ENCODE measurements at places on chromosomes 16 and 17.

- DNase-seq, result no peak
Measured at GRCh38 chr16:16121185-16121727, 102.0 kb downstream of the ABCC6 start.

DNA sequence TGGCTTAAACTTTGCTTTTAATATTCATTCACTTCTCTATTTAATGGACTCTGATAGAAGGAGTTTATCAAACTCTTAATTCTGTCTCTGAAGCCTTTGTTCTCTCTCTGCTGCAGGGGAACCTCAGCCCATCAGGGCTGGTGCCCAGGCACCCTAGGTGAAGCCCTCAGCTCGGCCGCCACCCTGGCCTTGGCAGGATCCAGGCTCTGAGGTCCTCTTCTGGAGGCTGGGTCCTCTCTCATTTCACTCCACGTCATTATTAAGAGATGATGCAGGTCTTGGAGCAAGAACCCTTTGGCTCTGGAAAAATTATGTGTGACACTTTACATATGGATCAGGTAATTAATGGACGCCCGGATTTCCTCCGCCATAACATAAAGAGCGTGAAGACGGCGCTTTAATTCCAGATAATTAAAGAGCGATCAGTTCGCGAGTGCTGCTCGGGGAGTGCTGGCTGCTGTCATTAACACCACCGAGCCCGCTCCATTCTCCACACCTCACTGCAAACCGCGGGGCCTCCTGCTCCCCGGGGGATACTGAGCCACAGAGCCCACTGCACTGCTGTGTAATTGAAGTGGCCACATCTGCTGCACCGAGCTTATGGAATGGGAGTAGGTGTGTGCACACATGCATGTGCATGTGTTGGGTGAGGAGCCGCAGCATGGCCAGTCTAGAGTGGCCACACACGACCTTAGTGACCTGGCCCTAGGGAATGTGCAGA lies 259.4 kb upstream of the TNRC6C start:
- DNase-seq, result no peak

GRCh38 chr17:28385406-28385805 lies 13.9 kb downstream of the SARM1 start:
- no peak for DNase-seq

- DNase-seq, result no peak
Measured at GRCh38 chr16:81502396-81503070, 57.9 kb downstream of the CMIP start.

DNA sequence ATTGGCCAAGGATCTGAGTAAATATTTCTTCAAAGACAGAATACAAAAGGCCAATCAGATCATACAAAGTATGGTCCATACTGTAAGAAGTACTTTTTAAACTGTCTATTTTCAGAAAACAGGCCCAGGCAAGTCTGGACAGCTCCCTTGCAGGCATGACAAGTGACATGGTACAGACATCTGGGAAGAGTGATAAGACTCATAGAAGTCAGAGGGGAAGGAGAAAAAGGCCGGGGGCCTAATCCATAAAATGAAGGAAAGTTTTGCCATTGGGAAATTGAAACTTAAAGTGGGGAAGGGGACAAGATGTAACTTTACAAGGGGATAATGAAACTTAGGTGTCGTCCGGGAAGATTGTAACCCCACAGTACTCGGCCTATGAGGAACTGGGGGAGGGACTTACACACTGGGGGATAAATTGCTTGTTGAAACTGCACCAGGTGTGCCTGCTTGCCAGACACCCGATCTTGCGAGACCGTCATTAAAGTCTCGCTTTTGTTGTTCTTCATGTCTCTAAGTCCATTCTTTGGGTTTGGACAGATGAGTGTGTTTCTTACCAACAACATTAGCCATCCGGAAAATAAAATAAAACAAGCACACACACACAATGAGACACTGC lies 684.0 kb downstream of the CDH11 start:
- no peak for DNase-seq

DNA sequence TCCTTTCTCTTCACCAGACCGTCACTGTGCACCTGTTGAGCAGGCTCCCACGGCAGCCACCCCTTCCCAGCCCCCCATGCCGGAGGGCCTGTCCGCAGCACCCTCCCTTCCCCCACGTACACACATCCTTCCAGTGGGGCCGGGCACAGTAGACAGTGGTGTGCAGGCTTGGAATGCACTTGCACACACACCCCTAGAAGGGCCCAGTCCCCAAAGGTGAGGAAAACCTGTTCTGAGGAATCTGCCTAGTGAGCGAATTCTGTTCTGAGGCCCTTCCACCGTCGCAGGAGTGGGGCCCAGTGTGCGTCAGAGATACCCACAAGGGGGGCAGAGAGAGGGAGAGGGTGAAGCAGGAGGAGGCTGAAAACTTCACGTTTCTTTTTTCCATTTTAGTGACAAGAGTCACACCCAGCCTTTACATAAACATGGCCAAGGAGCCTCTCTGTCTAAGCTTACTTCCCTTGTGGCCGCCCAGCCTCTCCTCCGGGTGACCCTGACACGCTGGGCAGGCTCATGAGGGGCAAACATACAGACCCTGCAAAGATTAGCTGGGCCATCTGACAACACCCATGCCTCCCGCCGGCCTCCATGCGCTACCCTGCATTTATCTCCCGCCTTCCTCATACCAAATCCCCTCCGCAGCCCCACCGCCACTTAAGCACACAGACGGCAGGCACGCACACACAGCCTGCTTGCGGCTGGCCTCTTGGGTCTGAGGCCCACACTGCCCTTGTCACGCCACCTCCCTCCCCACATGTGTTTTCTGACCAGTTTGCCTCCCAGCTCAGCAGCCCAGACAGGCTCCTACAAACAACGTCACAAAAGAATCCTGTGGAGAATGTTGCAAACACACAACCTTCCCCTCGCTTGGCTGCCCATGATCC lies 1.8 kb downstream of the ZBTB4 start:
- no peak for DNase-seq

DNA sequence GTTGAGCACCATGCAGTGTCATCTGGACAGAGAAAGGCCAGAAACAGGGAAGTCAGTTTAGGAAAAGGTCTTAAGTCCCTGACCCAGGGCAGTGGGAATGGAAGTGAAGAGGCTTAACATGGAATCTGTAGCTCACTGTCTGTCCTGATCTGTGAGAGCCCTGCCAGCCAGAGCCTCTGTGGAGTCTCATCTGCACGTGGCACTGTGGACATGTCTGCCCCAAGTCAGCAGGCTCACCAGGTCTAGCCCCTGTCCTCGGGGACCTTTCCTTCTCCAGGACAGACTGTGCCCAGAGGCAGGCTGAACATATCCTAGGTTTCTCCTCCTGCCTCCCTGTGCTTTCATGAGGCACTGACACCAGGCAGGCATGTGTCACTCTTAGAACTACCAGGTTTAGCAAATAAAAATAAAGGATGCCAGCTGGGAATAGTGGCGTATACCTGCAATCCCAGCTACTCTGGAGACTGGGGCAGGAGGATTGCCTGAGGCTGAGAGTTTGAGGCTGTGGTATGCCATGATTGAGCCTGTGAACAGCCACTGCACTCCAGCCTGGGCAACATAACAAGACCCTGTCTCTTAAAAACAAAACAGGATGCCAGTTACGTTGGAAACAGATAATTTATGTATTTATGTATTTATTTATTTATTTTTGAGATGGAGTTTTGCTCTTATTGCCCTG lies 22.4 kb downstream of the UNK start:
- peak; percentile 30 for DNase-seq

- no peak for DNase-seq
Measured at GRCh38 chr16:62692685-62693084, 656.4 kb upstream of the CDH8 start.

DNA sequence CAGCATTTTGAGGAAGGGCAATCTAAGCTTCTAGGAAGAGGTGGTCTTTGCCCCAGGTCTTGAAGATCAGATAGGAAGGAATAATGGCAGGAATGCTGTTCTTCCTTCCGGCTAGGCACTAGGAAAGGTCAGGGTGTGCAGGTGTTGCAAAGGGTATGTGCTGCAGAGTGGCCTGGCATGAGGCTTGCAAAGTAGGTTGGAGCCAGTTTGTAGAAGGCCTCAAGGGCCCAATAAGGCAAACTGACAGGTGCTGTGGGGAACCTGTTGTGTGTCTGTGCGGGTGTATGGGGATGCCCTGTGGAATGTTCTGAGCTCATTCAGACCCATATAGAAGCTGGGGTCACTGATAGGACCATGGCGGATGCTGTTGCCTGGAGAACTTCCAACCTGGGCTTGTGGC lies 12.7 kb downstream of the MSI2 start:
- DNase-seq, result no peak

DNA sequence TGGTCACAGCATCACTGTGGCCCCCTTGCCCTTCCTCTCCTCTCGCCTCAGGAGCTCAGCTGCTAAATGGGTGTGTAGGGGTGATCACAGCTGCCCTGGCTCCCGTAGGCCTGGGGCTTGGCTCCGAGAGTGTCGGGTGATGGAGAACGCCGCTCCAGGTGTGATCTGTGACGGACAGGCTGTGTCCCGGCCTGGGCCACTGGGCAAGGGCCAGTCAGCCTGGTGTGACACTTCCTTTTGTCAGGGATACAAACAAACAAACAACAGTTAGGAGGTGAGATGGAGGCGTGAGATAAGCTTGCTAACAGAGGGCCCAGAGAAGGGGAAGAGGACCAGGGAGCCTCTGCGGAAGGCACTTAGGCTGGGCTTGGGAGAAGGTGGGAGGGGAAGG lies 2.0 kb downstream of the ADGRG1 start:
- DNase-seq, result no peak

DNA sequence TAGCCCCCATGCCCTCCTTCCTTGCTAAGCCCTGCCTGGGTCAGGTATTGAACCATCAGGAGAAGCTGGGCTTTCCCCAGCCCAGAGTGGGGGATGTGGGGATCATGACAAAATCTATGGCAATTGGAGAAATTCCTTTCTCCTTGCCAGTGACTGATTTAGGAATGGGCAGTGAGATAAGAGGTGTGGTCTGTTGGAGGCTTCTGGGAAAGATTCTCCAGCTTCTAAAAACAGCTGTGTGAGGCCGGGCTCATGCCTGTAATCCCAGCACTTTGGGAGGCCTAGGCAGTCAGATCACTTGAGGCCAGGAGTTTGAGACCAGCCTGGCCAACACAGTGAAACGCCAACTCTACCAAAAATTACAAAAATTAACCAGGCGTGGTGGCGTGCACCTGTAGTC lies 69.1 kb downstream of the SRCIN1 start:
- no peak for DNase-seq

DNA sequence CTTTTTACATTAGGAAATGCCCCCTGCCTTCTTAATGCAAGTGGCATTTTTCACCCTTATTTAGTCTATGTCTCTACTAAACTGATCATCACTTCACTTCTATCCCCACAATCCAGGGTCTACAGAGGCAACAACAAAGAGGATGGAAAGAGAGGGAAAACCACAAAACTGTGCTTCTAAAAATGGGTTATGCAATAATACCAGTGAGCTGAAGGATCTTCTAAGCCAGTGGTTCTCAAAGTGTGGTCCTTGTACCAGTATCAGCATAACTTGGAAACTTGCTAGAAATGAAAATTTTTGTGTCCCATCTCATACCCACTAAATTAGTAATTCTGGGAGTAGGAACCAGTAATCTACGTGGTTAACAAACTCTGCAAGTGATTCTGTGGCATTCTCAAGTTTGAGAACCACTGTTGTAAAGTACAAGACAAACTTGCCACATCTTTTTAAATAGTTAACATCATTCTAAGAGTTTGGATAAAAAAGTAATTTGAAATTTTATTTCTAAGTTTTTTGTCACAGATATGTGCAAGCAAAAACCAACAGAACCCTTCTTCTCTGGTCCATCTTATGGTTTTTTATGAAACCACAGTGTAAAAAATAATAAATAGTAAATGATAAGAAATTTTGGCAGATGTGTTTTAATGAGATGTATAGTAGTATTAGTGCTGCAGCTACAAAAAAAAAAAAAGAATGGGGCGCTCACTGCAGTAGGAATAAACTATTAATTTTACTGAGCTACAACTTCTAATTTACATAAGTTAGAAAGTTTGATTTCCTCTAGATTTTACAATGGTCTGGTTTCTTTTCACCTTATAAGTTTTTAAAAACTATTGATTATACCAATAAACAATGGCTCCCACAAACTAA lies 16.2 kb downstream of the CDC27 start:
- DNase-seq, result no peak

DNA sequence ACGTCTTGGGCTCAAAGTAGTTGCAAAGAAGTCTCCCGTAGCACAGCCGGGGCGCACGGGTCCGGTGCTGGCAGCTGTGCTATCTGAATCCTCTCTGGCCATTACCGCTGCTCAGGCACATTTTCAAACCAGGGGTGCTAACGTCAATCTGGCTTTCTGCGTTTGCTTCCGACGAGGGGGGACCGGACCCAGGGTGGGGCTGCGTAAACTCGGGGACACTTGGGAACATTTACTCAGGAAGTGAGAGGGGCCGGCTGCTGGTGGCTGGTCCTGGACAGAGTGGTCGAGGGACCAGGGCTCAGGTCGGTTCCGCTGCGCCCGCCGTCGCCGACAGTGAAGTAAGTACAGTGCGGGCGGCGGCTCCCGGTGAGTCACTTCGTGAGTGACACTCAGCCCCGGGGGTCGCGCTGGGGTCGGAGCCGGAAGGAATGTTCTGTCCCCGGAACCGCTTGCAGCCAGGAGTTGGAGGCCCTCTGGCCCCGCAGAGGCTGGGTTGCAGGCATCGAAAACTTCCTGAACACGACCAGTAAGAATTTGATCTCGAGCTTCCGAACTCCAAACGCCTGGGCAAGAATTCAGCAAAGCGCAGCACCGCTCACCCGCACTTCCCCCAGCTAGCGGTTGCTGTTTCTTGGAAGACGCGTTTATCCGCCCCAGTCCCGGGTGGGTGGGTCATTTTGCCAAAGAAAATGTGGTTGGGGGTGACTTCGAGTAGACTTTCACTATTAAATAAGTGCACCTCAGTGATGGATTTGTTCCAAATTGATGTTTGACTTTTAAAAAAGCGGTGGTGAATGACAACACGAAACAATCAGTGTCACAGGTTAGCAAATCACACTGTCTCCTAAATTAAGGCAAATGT lies 1.4 kb upstream of the HS3ST3B1 start:
- DNase-seq, result no peak

GRCh38 chr17:964876-965275 lies 14.7 kb downstream of the NXN start:
- no peak for DNase-seq

- no peak for DNase-seq
Measured at GRCh38 chr17:72063262-72063661, 57.6 kb upstream of the SOX9 start.

DNA sequence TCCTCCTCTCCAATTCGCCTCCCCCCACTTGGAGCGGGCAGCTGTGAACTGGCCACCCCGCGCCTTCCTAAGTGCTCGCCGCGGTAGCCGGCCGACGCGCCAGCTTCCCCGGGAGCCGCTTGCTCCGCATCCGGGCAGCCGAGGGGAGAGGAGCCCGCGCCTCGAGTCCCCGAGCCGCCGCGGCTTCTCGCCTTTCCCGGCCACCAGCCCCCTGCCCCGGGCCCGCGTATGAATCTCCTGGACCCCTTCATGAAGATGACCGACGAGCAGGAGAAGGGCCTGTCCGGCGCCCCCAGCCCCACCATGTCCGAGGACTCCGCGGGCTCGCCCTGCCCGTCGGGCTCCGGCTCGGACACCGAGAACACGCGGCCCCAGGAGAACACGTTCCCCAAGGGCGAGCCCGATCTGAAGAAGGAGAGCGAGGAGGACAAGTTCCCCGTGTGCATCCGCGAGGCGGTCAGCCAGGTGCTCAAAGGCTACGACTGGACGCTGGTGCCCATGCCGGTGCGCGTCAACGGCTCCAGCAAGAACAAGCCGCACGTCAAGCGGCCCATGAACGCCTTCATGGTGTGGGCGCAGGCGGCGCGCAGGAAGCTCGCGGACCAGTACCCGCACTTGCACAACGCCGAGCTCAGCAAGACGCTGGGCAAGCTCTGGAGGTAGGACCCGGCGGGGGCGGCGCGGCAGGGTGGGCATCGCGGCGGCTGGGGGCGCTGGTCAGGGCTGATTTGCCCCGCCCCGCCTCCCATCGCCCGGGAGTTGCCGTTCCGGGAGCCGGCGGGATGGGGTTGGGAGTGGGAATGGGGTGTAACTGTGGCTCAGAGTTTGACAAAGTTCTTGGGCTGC lies 567 bp downstream of the SOX9 start:
- DNase-seq, result peak; percentile 45

Measured in SK-MEL-5 (cell line).